ENCODE measurements at places on chromosomes 6 and 20. TPM values are rescaled to one million over a fixed set of nuclear protein-coding genes. Genes with fewer than 3 reads are reported as not detected.

DNA sequence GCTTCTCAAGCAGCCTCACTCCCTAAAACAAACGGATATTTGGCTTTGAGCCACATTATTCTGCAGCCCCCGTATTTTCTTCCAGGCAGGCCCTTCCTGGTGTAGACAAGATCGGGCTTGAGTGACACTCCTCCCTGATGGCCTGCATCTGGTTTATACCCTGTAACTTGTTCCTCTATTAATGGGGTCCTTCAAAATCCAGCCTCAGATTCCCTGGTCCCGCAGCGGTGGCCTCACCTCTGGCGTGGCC, 375 bp upstream of the TMEM14C start:
- DNase-seq: no peak

GRCh38 chr6:39218868-39219567, 10.3 kb downstream of the KCNK5 start:
- no peak for DNase-seq

The ITCH gene
- 55.6 TPM for total RNA-seq

DNA sequence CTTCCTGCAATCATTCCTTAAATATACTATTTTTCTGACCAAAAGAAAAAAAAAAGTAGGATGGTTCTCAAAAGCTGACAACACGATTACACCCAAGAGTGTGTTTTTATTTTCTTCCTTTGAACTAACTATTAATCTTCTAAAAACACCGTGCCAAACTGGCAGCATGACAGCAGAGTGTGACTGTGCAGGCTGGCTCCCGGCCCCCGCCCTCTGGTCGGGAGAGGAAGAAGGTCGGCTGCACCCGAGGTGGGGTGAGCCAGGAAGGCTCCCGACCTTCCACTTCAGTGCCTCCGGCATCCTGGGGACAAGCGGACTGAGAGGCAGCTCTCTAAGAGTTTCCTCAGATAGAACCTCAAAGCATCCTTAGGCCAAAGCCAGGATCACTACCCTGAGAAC, 29.2 kb downstream of the SLC22A23 start:
- no peak for DNase-seq

The AARS2 gene
- total RNA-seq: 22.2 TPM

GRCh38 chr20:57536771-57537724, 12.1 kb upstream of the CTCFL start:
- no peak for DNase-seq

DNA sequence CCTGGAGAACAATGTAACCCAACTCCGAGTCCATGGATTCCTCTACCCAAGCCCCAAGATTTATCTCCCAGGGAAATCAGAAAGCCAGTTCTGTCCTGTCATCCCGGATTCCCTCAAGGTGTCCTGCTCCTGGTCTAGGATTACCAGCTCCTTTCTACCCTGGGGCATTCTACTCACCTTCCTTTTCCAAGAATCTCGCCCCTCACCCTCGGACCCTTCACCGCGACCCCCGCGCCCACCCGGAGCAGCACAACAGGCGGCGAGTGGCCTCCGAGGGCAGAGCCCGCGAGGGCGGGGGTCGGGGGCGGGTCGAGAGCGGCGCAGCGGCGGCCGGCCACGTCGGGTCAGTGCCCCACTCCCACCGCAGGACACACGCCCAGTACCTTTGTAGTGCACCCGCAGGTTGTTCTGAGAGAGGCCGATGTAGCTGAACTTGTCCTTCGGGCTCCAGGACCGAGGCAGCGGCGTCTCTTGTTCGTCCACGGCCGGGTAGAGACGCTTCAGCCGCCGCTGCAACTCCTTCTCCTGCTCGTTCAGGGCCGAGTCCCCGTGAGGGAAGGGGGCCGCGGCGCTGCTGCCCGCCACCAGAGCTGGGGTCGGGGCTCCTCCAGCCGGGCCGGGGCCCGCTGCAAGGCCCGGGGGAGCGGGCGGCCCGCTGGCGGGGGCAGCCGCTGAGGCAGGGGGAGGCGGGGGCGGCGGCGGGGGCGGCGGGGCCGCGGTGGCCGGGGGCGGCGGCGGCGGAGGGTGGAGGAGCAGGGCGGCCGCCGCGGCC, 897 bp downstream of the RANBP9 start:
- peak; percentile 21 for DNase-seq

Measured in activated T-helper 1 cell treated with anti-CD3 and anti-CD28 coated beads, Interleukin-12 subunit alpha, Interleukin-12 subunit beta, Interleukin-2, Interleukin-4 antibody, amounts not matched to agents 30 ng/mL and 10 ng/mL and 1 ng/mL, durations not matched to agents 14 hours and 24 hours and 36 hours (primary cell).